ENCODE measurements at places on chromosomes 4 and X.

DNA sequence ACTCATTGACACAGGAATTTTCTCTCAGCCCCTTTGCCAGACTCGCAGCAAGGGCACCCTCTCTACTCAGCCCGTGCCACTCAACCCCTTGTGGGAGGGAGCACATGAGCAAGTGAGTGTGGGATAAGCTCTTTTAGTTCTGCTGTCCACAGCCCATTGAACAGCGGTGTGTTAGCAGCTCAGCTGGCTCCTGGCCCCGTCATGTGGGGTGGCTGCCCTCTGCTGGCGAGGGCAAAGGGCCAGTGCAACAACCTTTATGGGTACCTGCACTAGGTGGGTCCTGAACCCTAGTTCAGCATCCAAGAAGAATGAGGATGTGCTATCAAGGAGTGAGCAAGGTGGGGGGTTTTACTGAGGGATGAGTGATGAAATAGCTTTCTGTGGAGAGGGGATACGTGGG is 85.0 kb upstream of the ZNF81 start:
- DNase-seq: peak; percentile 31

DNA sequence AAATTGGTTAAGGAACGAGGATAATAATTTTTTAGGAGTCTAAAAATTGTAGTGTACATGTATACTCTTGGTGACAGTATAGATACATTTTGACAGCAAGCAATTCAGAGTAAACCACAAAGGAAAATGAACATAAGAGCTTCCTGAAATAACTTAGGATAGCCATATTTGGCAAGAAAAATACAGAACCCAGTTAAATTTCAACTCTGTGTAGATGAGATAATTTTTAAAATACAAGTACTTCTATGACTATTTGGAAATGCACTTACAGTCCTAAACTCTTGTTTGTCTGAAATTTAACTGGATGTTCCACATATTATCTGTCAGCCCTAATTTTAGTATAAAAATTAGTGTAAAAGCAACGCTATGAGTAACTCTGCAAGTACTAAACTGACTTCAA is 124.4 kb upstream of the PCDH18 start:
- no peak for DNase-seq

GRCh38 chrX:12325171-12325570 is 186.9 kb downstream of the FRMPD4 start:
- no peak for DNase-seq

DNA sequence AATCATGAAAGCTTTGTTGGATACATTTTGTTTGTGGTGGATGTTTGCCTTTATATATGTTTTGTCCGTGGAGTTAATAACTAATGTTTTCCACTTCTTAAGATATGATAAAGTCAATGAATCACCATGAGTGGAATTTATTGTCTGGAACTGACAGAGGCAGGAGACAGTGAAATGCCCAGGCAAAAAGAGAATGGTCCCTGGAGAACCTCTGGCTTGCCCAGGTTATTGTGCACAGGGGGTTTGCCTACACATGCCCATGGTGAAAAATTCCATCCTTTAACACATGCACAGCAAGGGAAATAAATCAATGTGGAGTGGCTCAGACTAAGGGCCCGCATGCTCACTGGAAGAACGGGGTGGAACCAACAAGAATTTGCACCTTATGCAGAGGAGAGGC is 964.3 kb upstream of the GRIA3 start:
- DNase-seq: no peak

DNA sequence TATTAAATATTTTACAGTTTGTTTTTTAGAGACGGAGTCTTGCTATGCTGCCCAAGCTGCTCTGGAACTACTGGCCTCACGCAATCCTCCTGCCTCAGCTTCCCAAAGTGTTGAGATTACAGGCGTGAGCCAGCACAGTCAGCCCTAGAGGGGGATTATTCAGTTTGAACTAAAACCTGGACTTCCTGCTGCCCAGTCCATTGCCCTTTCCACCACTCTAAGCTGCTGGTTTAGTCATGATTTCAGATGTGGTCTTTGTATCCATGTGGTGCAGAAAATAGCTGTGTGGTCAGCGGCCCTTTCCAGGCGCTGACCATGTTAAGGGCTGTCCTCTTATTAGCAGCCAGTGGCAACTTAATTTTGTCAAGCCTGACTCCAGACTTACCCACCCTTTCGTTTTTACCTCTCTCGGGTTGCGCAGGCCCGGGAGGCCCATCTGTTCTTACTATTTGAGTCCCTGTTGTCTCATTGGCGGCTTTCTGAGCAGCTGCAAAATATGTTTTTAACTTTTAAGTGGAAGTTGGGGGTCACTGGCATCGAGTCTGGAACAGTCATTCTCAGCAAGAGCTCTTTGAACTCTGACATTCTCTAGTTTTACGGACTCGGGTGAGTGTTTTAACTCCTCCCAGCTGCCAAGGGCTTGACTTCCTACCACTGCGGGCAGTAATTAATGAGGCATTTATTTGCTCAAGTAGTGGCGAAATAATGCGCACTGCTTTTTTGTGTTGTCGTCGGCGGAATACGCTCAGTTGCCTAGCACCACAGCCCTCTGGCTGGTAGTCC is 773 bp upstream of the VMA21 start:
- DNase-seq: no peak

DNA sequence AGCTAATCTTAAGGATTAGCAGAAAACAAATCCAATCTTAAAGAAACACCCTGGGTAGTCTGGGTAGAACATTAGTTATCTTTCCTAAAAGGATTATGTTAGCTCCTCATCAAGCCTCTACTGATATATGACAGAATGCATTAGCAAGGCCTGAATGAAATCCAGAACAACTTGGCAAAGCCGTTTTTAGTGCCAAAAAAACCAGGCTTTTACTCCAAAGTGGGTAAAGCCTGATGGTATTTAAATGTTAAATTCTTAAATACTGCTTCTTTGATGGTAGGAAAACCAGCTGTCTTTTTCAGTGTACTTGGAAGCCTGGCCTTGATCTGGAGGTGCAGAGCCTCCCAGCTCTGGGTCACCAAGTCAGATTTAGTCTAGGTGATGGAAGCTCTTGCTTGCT is 120.4 kb downstream of the GATB start:
- no peak for DNase-seq

DNA sequence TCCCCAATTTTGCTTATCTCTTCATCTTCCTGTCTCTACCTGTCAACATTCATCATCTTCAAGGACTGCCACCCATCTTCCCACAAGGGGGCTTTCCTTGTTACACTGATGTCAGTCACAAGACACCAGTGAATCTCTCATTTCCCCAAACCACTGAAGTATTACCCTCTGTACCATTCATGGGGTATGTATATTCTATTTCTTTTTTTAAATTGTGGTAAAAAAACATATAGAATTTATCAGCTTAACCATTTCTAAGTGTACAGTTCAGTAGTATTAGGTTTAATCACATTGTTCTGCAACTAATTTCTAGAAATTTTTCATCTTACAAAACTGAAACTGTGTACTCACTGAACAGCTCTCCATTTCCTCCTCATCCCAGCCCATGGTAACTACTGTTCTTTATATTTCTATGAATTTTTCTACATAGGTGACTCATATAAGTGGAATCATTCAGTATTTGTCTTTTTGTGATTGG is 98.6 kb downstream of the LARP7 start:
- no peak for DNase-seq

DNA sequence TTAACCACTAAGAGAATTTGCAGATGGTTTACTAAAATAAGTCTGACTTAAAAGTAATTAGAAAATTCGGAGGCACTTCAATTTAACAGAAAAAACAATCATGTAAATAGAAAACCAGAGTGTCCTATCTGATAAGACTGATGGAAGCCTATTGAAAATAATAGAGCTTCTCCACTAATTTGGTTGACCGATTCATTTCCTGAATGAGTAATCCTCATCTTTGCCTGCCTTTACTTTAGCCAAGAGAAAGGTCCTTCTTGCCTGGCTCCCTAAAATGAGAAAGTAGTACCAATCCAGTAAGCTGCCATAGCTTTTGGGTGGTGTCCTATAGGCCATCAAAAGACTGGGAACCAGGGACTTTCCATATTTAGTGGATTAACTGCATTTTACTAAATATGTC is 48.4 kb downstream of the KCNIP4 start:
- DNase-seq: no peak

DNA sequence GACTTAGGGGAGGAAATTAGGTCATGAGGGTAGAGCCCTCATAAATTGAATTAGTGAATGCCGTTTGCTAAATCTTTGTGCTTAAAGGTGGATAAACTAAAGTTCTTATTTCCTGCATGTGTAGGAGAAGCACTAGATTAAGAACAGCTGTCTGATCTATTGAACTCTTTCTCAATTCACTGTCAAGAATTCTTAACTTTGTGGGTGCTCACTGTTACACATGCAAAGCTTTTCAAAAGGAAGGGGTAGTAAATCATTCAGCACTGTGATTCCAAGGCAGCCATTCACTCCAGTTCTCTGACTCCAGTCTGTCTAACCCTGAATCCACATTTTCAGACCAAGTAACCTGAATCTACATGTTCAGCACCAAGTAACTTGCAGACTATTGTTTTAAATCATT is 1520.1 kb downstream of the PCDH18 start:
- no peak for DNase-seq

DNA sequence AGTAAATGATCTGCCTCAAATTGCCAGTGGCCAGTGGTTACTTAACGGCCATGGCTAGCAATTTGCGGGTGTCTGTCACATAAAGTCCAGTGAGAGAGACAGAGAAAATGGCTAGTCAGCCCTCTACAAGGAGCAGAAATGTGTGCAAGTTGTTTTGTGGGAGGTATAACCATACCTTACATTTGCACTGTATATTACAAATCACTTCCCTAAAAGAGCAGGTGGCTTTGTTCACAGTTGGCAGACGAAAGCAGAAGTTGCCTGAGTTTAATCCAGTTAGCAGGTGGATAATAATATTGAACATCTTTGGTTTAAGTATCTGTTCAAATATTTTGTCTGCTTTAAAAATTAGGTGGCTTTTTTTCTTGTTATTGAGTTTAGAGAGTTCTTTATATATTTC is 15.6 kb downstream of the SRPX start:
- DNase-seq: no peak

DNA sequence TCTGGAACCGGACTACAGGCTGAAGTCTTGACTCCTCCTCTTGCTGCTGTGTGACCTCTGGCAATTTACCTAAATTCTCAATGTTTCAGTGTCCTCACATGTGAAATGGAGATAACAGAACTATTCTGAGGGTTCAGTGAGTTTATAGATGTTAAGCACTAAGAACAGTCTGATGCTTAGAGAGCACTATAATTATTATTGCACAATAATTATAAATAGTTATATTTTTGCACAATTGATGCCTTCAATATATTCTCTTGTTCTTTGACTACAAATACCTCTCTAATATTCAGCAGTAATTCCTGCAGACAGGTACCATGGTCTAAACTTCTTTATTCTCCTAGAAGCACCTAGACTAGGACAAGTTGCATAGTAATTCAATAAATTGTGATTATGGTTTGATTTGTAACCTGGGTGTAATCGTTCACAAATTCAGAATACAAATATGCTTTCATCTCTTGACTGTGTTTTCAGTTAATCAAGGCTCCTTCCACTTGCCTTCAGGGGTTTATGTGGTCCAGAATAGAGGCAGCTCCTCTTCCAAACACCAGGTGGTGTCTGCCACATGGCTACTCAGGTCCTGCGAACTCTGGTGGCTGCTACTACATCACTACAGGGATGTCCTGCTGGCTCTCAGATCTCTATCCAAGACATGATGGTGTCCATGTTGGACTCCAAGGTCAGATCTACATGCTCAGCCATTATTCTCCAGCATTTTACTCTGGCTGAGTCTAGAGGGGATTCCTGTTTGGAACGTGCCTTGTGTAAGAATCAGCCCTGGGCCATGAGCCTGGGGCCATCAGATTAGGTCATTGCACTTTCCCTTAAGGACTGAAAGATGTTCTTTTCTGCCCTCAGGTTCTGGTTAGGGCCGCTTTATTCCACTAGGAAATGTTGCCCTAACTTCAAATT is 103.4 kb downstream of the QRFPR start:
- DNase-seq: peak; percentile 58

DNA sequence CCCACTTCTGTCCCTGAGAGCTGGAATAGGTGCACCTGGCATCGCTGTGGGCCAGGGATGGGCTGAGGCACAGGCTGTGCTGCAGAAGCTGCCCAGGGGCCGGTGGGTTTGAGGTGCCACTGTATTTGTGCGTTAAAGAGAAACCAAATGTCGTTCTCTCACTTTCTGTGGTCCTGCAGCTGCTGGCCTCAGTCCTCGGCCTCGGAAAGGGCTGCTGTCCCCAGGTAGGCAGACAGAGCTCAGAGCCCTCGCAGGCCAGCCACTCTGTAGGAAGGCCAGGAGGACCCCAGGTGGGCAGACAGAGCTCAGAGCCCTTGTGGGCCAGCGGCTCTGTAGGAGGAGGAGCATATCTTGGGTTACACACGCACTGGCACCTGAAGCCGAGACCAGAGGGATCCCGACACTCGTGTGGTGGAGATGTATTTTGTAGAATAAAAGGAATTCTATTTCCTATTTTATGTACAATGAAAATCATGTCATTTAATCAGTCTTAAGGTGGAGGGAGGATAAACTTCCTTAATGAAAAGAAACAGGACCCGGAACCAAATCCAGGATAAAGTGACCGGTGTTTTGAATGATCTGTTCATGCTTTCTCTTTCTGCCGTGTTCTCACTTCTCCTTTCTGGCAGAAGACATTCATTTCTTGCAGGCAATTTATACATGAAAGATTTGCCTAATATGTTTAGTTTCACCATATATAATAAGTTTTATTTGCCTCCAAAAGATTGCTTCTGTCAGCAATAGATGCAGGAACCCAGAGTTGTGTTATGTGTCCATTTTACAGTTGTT is 54.4 kb upstream of the HGFAC start:
- DNase-seq: no peak
